ENCODE measurements at places on chromosomes 1 and 21.
A peak's percentile ranks its signal among the peaks of the same experiment; 100 is the strongest.

GRCh38 chr1:12620488-12620865 is 2.5 kb upstream of the DHRS3 start:
- peaks cover 15% of the 10 kb centered on the region for H3K4me1 ChIP-seq
- H3K4me3 ChIP-seq: 0 out of 2 replicates have a peak overlapping the region, but pooled peaks have one; percentile 27
- H3K36me3 ChIP-seq: no peaks in the 10 kb centered on the region
- H3K27ac ChIP-seq: no peak overlapping the region
- DNase-seq: peak; percentile 37

DNA sequence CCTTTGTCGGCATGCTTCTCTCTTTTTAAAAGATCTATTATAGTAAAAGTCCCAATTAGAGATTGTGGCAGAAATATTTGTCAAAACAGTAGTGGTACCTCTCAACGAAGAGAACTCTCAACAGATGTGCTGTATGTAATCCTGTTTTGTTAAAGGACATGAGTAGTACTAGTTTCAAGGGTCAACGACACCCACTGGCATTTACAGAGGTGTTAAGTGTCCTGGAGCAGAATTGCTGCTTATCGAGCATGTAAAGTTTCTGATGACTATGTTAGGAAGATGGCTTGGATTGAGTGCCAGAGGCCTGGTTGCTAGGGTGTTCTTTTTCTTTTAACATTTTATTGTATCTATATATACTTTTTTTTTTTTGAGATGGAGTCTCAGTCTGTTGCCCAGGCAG is 27.1 kb downstream of the CELF3 start:
- H3K27me3 ChIP-seq: no peaks in the 10 kb centered on the region
- H3K27ac ChIP-seq: no peak overlapping the region
- H3K4me1 ChIP-seq: no peaks in the 10 kb centered on the region
- no peak for DNase-seq

GRCh38 chr1:42177541-42177981 is 13.0 kb upstream of the GUCA2A start:
- peak; percentile 69 for DNase-seq
- peaks cover 12% of the 10 kb centered on the region for H3K36me3 ChIP-seq
- peaks cover 32% of the 10 kb centered on the region for H3K4me1 ChIP-seq
- H3K4me3 ChIP-seq: no peak overlapping the region

GRCh38 chr1:234582681-234583301 is 27.2 kb downstream of the IRF2BP2 start:
- no peak overlapping the region for H3K4me3 ChIP-seq
- no peaks in the 10 kb centered on the region for H3K27me3 ChIP-seq
- H3K36me3 ChIP-seq: no peaks in the 10 kb centered on the region
- no peak overlapping the region for H3K27ac ChIP-seq
- peaks cover 21% of the 10 kb centered on the region for H3K4me1 ChIP-seq

GRCh38 chr1:159800177-159800930 is 1.8 kb upstream of the FCRL6 start:
- DNase-seq: peak; percentile 34
- H3K4me3 ChIP-seq: no peak overlapping the region
- no peaks in the 10 kb centered on the region for H3K4me1 ChIP-seq

DNA sequence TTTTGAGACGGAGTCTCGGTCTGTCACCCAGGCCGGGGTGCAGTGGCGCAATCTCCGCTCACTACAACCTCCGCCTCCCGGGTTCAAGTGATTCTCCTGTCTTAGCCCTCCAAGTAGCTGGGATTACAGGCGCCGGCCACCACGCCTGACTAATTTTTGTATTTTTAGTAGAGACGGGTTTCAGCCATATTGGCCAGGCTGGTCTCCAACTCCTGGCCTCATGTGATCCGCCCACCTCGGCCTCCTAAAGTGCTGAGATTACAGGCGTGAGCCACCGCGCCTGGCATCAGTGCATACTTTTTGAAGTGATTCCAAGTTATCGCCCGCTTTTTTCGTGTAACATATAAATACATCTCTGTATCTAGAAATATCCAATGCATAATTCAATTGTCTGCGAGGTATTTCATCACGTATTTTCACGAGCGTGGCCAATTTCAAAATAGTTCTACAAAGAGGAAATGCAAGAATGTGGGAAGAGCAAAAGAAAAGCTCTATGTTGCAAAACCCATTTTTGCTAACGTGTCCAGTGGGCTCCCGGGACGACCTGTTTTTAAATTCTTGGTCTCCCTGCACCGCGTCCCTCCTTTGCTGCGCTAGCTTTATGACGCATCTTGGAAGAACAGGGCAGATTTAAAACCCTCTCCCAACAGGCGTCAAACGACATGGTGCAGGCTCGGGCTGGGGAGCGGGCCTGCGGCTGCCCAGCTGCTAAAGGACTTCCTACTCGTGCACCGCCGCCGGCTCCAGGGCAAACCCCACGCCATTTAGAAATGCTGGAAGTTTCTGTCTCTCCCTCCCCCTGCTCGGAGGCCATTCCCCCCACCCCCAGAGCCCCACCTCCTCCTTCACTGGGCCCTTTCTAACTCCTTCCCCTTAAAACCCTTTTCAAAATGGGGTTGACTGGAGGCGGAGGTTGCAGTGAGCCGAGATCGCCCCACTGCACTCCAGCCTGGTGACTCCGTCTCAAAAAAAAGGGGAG is 923 bp upstream of the IFNGR2 start:
- peaks cover 24% of the 10 kb centered on the region for H3K4me1 ChIP-seq
- H3K27ac ChIP-seq: peak overlapping the region; percentile 87
- peak overlapping the region; percentile 87 for H3K4me3 ChIP-seq
- DNase-seq: peak; percentile 83
- H3K36me3 ChIP-seq: no peaks in the 10 kb centered on the region

DNA sequence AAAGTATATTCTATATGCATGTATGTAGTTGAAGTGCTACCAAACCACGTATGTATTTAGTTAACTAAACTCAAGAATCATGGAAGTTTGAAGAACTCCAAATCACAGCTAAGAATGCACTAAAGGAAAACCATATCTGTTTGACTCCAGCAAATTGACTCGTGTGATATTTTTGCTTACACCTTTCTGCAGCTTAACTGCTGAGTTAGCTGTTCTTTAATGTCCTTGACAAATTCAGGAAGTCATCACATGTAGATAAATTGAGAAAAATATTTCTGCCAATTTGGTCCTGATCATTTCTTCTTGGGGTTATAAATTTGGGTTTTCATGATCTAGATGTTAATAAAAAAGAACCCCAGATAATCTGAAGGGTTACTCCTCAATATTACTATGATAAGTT is 83.0 kb downstream of the NFIA start:
- H3K27ac ChIP-seq: no peak overlapping the region
- DNase-seq: no peak
- H3K36me3 ChIP-seq: no peaks in the 10 kb centered on the region
- H3K27me3 ChIP-seq: no peaks in the 10 kb centered on the region
- H3K4me3 ChIP-seq: no peak overlapping the region

DNA sequence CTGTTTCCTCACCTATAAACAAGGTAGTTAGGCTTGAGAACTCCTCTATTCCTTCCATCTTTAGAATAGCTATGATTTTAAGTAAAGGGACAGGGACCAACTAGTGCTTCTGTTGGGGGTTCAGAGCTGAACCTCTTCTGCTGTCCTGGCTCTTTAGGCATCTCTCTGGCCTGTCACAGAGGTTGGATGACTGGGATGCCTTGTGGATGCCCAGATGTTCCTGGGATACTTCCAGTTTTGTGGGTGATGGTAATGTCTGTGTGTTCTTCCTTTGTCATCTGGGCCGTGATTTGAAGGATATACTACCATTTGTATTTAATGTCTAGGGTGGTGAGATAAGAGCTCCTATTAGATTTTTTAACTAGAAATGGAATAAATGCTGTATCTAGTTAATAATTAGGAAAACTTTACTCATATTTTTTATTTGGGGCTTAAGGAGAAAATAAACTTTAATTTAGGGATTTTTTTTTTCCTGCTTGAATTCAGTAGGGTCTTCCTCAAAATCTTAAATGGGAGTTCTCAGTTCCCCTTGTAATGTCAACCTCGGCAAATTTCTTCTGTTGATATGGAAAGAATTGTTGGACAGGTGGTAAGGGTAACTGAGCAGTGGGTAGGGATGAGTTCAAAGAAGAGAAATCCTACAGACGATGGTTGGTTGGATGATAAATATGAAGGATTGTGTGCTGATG is 47.2 kb downstream of the LAMC1 start:
- H3K4me1 ChIP-seq: peaks cover 62% of the 10 kb centered on the region
- H3K27me3 ChIP-seq: no peaks in the 10 kb centered on the region
- H3K36me3 ChIP-seq: no peaks in the 10 kb centered on the region
- H3K4me3 ChIP-seq: peak overlapping the region; percentile 25
- DNase-seq: peak; percentile 44

DNA sequence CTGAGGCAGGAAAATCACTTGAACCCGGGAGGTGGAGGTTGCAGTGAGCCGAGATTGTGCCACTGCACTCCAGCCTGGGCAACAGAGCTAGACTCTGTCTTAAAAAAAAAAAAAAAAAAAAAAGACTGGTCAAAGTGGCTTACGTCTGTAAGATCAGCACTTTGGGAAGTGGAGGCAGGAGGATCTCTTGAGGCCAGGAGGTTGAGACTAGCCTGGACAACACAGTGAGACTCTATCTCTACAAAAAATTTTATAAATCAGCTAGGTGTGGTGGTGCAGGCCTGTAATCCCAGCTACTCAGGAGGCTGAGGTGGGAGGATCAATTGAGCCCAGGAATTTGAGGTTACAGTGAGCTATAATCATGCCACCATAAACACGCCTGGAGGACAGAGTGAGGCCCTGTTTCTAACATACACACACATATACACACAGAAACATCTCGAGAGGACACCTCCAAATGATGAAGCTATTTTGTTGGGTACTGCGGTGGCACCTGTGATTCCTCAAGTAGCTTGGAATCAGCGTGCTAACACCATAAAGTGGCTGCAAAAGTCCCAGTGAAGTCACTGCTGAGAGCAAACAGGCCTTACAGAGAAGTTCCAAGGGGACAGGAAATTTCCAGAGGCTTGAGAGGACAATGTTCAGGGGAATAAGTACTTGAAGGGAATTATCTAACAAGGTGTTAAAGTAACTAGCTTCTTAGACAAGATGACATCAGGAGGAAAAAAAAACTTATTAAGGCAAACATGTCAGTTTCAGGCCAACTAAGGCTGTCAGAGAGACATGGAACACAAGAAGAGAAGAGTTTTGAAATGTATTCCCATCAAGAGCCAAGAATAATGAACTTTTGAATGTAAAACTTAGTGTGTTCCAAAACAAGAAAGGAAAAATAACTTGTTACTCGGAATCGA is 1.3 kb downstream of the NADK start:
- peaks cover 4% of the 10 kb centered on the region for H3K36me3 ChIP-seq
- peak overlapping the region; percentile 79 for H3K4me3 ChIP-seq
- no peaks in the 10 kb centered on the region for H3K27me3 ChIP-seq
- no peak for DNase-seq
- peak overlapping the region; percentile 38 for H3K27ac ChIP-seq

DNA sequence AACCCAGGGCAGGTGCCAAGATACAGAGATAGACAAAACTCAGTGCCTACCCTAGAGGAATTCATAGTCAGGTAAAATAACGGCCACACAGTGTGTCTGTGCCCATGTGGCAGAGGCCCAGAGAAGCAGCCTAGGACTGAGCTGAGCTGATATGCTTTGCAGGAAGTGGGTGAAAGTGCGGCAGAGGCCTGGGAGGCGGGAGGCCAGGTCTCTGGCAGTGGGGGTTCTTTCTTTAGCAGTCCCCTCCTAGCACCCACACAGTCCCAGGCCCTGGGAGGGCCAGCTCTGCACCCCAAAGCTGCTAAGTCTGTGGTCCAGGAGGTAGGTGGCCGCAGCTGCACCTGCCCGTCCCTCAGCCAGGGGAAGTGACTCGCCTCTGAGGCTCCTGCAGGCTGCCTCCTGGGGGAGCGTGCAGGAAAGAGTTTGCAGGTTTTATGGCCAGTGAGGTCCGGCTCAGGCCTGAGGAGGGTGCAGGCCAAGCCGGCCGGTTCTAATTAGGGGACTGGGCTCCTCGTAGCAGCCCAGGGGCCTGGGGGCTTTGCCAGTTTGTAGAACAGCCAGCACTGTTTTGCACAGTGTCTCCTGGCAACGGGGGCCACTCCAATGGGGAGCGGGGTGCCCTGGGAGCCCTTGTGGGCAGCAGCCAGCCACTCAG is 107.9 kb downstream of the SPSB1 start:
- no peak overlapping the region for H3K27ac ChIP-seq
- no peak overlapping the region for H3K4me3 ChIP-seq
- DNase-seq: no peak
- H3K36me3 ChIP-seq: no peaks in the 10 kb centered on the region
- no peaks in the 10 kb centered on the region for H3K27me3 ChIP-seq

GRCh38 chr1:59768792-59769735 is 45.7 kb upstream of the HOOK1 start:
- H3K4me3 ChIP-seq: no peak overlapping the region
- DNase-seq: no peak
- H3K27ac ChIP-seq: no peak overlapping the region
- no peaks in the 10 kb centered on the region for H3K27me3 ChIP-seq
- H3K4me1 ChIP-seq: peaks cover 14% of the 10 kb centered on the region

DNA sequence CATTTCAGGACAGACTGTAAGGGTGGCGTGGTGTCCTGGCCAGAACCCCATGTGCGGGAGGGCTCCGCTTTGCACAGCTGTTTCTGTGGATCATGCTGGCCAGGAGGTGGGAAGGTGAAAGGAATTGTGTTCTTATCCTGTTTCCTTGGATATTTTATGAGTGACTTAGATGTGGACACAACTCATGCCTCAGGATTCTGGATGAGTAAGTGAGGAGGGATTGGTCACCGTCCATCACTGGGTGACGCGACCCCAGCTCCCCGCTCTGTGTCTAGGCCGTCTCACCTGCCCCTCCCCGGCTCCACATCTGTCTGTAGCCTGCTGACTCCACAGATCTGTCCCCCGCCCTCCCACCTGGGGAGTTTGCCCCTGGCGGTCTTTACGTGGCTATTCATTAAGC is 48.8 kb downstream of the PIK3CD start:
- no peak overlapping the region for H3K4me3 ChIP-seq
- peaks cover 29% of the 10 kb centered on the region for H3K4me1 ChIP-seq
- H3K27me3 ChIP-seq: no peaks in the 10 kb centered on the region
- no peaks in the 10 kb centered on the region for H3K36me3 ChIP-seq

DNA sequence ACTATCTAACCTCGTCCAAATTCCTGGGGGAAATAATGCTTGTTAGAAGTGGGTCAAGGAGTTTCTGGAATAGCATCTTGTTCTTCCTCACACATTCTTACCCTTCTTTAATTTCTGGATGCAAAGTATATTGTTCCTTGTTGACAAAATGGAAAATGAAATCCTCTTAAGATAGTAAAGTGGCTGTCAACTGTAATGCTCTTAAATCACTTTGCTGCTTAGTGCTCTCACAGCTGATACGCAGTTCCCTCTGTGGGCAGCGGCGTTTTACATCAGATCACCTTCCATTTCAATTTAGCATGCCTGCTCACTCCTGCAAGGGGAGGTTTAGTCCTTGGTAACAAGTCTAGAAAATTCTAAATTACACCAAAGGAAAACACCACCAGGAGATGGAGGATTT is 113.1 kb downstream of the DNM3 start:
- H3K4me1 ChIP-seq: 0 out of 2 replicates have a peak, but pooled peaks cover under 1% of the 10 kb centered on the region
- no peak overlapping the region for H3K4me3 ChIP-seq
- no peak for DNase-seq
- no peak overlapping the region for H3K27ac ChIP-seq
- no peaks in the 10 kb centered on the region for H3K36me3 ChIP-seq
- H3K27me3 ChIP-seq: no peaks in the 10 kb centered on the region

All from GM23248 (cell line).